DMS 273 treated with DMSO at 0.1 percent for 48 hours (cell line): ENCODE measurements at places on chromosomes 6 and 20.
A peak's percentile ranks its signal among the peaks of the same experiment; 100 is the strongest.

GRCh38 chr20:37375227-37375626 is 29.3 kb downstream of the SRC start:
- no peak for DNase-seq

GRCh38 chr6:293193-294174 is 1.2 kb downstream of the DUSP22 start:
- DNase-seq, result no peak

- DNase-seq, result no peak
Measured at GRCh38 chr20:62141397-62142251, 1.6 kb downstream of the PSMA7 start.

- DNase-seq, result no peak
Measured at GRCh38 chr6:134178161-134179044, 126.0 kb upstream of the SLC2A12 start.

GRCh38 chr6:111890988-111891387 is 17.7 kb upstream of the FYN start:
- DNase-seq, result no peak

GRCh38 chr6:51843456-51844056 is 243.9 kb downstream of the PKHD1 start:
- DNase-seq, result no peak

DNA sequence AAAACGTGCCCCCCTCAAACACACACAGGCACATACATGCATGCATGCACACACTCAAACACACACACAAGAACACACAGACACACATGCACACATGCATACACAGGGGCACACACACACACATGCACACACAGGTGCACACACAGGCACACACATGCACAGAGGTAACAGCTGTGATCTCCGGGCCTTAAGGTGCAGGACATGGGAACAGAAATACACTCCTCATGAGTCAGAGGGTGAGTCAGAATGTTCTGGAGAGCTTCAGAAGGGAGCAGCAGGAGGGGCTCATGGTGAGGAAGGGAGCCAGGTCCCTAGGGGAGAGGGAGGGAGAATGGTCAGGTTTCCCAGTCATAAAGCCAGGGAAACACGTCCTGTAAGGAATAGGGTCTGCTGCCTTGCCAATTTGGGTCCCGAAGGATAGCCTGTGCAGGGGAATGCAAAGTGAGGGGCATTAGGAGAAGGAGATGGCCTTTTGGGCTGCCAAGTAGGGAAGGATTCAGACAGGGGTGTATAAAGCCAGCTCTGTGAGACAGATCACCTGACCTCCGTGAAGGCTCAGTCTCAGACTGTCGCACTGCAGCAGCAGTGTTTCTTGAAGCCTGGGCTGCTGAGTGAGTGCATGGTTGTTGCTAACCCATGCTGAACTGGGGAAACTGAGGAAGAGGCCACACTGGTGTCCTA is 123.9 kb downstream of the MAFB start:
- no peak for DNase-seq

DNA sequence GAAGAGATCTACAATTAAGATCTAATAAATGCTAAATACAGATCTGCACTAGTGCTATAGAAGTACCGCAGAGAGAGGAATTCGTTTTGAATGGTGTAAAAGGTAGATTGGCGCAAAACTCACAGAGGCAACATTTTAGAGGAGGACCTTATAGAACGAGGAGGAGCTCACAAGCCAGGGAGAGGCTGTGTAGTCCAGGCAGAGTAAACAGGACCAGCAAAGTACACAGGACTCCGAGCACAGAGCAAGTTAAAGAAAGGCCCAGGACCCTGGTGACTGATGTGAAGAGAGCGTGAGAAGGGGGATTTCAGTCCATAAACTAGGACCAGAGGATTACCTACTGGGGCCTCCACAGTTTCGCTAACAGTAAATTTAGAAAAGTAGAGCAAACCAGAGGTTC is 202.3 kb downstream of the FOXC1 start:
- DNase-seq, result no peak

DNA sequence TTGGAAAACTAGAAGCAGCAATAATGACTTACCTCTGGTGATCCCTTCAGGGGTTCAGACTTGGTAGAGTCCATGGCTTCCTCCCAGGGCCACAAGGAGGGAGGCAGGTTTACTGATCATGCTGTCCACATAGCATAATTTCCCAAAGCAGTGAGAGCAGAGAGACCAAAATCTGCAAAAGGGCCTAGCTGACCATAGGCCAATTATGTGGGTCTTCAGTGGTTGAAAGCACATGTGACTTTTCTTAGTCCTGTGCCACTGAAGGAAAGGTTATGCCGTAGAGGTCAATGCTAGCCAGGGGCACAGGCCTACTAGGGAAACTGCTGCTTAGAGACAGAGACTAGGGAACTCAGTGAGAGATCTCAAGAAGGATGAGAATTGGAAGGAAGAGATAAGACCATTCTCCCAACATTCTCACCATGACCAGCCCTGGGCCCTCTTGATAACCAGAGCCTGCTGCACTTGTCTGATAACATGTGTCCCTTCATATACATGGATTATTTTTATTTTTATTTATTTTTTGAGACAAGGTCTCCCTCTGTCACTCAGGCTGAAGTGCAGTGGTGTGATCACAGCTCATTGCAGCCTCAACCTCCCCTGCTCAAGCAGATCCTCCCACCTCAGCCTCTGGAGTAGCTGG is 2.0 kb upstream of the GTPBP2 start:
- DNase-seq, result no peak

- no peak for DNase-seq
Measured at GRCh38 chr6:25942561-25943147, 12.2 kb upstream of the SLC17A2 start.

- DNase-seq, result no peak
Measured at GRCh38 chr6:13216236-13217014, 111.9 kb downstream of the TBC1D7 start.

GRCh38 chr20:57847104-57847503 is 137.3 kb upstream of the PMEPA1 start:
- peak; percentile 11 for DNase-seq

DNA sequence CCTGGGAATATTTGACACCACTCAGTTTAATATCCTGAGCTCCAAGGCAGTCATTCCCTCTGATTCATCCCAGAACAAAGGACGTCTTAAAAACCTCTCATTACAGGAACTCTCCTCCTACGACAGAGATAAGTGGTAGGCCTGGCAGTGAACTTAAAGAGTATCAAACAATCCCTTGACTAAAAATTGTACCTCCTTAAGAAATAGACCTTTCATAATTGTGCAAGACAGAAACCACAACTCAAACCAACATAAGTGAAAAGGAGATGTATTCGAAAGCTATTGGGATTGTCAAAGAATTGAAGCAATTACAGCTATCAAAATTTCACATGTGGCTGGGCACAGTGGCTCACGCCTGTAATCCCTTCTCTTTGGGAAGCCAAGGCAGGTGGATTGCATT is 19.1 kb upstream of the BNIP5 start:
- DNase-seq, result no peak

DNA sequence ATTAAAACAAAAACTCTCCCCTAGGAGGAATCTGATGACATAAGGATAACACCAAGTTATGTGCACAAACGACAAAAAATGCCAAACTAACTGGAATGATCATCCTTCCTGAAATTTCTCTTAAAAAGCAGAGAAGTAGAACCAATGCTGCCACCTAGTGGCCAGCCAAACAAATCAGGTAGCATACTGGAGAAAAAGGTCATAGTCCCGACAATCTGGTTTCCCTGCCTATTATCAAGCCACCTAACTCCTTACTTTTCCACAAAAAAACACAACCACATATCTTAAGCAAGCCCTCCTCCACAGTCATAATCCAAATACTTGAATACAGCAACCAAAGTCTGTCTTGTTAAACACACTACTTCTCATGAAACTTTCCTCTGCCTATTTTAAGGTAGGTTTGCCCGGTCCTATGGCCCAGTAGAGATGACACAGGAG is 5.3 kb downstream of the OARD1 start:
- DNase-seq, result peak; percentile 23

- no peak for DNase-seq
Measured at GRCh38 chr6:91328241-91328640, 741.4 kb upstream of the MAP3K7 start.

GRCh38 chr6:21840428-21840827 is 246.9 kb downstream of the SOX4 start:
- no peak for DNase-seq

DNA sequence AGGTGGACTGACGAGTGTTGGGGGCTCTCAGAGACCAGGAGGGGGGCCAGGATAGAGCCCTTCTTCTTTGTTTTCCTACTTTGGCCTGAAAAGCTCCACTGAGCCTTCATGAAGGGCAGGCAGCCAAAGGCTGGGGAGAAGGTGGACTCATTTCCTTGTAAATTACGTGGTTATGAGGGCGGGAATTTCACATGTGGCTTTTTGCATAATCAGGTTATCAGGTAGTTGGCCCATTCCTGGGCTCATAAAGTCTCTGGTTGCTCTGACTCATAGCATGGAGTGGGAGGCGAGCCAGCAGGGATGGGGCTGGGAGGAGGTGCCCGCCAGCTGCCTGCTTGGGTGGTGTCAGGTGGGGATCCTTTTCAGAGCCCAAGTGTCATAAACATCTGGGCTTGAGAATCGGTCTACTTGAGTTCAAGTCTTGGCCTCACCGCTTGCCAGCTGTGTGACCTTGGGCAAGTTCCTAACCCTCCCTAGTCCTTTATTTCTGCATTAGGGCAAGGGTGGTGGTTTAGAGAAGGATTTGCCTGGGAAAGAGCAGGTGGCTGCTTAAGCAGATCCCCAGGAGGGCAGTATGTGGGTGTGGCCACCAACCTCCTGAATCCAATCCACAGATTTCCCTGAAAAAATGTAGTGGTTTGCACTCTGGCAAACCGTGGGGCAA is 26.5 kb upstream of the RNF24 start:
- peak; percentile 85 for DNase-seq

GRCh38 chr6:14933183-14933544 is 312.7 kb upstream of the JARID2 start:
- DNase-seq, result no peak

GRCh38 chr20:44866703-44867335 is 18.7 kb upstream of the YWHAB start:
- DNase-seq, result no peak

DNA sequence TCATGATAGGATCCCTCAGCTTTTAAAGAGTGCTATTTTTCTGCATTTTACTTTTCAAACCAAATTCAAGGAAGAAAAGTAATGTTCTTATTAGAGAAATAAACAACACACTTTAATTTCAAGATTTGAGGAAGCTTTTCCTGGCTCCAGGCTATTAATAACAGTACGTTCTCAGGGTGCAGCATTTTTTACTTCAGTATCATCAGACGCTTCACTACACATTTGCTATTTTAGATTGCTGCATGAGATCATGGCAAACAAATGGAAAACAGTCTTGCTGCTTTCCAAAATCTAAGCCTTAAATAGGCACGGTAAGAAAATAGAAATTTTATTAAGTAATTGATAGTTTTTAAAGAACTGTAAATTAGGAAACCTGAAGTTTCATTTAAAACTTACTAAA is 253.6 kb upstream of the EXOC2 start:
- no peak for DNase-seq

DNA sequence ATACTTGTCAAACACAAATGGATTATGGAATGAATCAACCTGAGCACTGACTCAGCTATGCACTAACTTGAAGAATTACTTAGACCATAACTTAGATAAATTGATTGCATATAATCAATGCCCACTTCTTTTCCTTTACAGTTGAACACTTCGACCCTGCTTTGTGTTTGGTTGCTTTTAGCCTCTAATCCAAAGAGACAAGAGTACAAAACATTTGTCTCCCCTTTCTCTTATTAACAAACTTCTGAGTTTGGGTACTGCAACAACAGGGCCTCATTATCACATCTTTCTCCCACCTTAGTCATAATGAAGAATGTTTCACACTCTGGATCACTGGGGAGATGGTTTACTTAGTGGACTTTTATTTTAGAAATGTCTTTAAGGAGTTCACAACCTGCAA is 2.6 kb upstream of the TAAR6 start:
- no peak for DNase-seq

GRCh38 chr20:62159839-62160238 is 16.3 kb downstream of the SS18L1 start:
- DNase-seq, result no peak

DNA sequence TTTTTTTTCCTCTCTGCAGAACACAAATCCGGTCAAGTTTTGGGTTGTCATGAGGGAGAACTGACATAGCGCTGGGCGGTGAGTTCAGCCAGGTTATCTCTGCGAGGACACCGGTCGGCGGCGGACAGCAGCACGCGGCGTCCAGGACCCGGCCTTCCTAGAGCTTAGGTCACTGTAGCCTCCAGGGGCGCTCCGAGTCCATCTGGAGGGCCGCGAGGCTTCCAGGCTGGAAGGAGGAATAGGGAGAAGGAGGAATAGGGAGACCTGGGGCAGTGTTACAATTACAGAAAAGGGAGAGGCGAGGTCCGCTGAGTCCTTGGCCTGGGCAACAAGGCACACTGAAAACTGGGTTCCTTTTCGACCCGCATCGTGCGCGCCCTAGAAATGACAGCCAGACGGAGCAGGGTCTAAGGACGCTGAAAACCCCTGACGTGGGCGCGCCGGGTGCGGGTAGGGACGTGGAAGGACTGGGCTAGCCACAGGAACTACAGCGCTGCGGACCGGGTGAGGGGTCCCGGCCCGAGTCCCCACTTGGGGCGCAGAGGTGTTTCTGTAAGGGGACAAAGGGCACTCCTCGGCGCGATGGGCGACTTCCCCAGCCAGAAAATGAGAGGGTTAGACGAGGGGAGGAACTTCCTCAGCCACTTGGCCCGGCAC is 536 bp upstream of the FNDC1 start:
- no peak for DNase-seq
